ENCODE measurements at places on chromosomes 5 and 9.
A peak's percentile ranks its signal among the peaks of the same experiment; 100 is the strongest.

DNA sequence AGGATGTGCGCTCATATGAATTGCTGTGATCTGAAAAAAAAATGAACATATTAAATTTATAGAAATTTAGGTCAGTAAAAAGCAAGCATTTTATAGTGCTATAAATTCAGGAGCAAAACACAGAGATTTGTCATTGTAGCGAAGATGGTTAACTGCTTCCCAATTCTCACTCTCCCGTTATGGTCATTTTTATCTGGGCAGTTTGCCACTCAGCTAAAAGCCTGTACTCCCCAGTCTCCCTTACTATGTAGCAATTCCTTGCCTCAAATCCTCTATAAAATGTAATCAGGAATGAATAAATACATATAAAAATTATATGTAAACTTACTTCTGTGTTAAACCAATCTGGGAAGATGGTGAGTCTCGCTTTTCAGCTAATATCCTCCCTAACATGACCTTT is 471.5 kb downstream of the HINT1 start:
- DNase-seq = no peak

- DNase-seq = no peak
Observed at GRCh38 chr5:1855596-1855995, 27.1 kb downstream of the IRX4 start.

- DNase-seq = no peak
Observed at GRCh38 chr5:1068895-1069719, 42.8 kb downstream of the SLC12A7 start.

- no peak for DNase-seq
Observed at GRCh38 chr9:17477816-17478215, 101.0 kb upstream of the SH3GL2 start.

DNA sequence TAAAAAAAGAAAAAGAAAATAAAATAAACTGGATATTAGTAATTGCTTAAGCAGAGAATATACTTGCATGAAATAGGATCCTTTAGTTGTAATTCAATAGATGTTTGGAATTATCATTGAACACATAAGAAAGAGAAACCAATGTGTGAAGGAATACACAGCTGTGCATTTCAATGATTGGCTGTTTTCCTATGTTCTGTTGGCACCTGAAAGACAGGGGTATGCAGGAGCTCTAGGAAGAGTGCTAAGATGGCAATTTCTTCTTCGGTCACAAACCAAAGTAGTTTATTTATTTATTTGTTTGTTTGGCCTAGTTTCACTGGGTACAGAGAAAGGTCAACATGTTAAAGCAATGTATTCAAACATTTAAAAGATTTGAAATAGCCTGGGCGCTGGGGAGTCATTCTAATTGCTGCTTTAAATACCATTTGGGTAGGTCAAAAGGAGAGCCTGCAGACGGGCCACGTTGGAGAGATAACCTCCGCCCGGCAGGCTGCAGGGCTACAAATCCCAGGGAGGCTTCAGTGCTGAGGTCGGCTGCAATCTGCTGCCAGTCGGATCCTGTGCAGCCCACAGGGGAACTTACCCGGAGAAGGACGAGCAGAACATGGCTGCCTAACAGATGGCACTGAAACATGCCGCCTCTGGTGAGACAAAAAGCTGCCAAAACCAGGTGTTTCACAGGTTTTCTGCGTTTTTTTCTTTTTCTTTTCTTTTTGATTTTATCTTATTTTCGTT is 154.2 kb upstream of the TYRP1 start:
- no peak for DNase-seq

DNA sequence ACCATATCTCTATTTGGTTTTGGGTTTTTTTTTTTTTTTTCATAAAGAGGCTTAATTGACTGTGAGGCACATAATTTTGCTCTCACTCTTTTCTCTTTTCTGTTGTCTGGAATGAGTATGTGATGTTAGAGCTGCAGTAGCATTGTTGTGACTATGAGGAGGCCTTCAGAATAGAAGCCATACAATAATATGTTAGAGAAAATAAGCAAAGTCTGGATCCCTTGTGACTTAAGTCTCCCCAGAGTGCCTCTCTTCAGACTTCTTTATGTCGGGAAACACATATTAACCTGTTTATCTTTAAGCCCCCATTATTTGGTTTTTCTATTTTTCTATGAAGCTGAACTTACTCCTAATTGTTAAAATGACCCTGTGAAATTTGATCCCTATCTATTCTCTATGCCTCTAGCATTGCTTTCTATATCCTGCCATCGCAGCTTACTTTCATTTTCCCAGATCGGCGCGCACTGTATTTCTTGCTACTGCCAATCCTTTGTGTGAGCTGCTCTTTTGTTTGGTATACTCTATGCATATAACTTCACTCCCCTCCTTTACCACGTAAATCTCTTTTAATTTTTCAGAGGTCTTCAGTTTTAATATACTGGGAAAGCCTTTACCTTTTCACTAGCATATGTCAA is 372.5 kb upstream of the KCNN2 start:
- DNase-seq = no peak

- DNase-seq = no peak
Observed at GRCh38 chr5:135707302-135707701, 127.2 kb upstream of the SLC25A48 start.

GRCh38 chr9:134213881-134214341 is 49.5 kb upstream of the RNU6ATAC start:
- no peak for DNase-seq

DNA sequence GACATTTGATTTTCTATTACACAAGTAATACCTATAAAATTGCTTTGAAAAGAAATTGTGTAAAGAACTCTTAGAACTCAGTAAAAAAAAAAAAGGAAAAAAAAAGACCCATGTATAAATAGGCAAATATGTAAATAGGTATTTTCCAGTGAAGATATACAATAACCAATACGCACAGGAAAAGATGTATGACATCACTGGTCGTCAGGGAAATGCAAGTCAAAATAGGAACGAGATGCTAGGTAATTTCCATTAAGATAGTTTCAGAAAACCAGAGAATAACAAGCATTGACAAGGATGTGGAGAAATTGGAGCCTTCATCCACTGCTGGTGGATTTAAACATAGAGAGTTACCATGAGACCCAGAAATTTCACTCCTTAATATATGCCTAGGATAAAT is 708.8 kb downstream of the MTRR start:
- DNase-seq = no peak

GRCh38 chr9:99031319-99031718 is 73.6 kb upstream of the TGFBR1 start:
- no peak for DNase-seq

DNA sequence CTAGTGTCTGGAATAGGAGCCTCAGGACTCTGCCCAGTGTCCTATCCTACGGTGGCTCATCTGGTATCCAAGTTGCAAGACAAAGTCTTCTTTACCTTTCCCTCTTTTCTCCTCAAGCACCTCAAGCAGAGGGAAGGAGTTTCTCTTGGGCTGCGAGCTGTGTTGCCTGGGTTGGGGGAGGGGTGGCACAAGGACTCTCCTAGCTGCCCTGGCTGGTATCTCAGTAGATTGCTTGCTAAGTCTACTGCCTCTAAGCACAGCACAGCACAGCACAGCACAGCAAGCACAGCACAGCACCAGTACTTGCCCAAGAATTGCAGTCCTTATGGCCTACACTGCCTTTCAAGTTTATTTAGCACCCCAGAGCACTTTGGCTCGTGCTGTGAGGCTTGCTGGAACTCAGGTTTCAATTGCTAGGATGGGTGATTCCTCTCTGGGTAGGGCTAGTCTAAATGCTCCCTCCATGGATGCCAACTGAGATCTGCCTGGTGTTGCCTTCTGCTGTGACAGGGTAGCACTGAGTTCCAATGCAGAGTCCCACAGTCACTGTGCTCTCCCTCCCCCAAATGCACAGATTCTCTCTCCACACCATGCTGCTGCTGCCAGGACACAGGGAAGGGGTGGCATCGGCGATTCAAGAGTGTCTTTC is 213.1 kb upstream of the POU5F2 start:
- DNase-seq = no peak

DNA sequence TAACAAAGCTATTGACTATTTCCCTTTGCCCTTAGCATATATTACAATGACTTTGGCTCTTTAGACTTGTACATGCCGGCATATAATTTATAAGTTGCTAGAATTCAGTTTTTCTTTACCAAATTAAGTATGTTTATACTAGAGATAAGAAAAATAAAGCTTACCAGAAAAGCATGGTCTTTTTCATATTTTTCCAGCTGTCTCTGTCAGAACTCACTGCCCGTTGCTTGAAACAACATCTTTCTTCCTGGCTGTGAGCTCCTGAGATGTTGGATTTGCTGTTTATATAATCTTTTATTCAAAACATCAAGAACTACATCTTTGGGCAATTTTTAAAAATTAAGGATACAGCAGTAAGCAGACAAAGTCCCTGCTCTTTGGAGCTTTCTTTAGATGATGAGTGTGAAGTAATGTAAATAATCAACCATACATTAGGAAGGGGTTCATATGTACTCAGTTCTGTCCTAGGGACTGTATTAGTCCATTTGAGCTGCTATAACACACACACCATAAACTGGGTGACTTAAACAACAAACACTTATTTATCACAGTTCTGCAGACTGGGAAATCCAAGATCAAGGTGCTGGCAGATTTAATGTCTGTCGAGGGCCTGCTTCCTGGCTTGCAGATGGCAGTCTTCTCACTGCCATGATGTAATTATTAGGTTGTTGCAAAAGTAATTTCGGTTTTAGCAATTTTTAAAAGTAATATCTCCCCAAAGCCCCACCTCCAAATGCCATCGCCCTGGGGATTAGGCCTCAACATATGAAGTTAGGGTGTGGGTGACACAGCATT is 45.4 kb upstream of the RANBP3L start:
- DNase-seq = no peak

DNA sequence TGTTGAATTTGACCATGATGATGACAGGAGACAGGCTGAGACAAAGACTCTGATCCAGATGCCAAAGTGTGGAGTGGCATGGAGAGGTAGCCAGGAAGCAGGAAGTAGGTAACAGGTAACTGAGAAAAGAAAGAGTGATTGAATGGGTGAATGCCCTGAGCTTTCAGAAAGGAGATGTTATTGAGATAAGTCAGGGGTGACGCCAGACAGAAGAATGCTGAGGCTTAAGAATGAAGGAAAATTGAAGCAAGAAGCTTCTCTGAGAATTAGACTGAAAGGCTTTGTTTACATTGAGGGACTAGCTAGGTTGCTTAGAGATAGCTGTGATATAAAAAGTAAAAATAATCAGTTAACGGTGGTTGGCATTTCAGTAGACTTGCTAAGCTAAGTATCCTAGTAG is 165.7 kb downstream of the PSAT1 start:
- no peak for DNase-seq

DNA sequence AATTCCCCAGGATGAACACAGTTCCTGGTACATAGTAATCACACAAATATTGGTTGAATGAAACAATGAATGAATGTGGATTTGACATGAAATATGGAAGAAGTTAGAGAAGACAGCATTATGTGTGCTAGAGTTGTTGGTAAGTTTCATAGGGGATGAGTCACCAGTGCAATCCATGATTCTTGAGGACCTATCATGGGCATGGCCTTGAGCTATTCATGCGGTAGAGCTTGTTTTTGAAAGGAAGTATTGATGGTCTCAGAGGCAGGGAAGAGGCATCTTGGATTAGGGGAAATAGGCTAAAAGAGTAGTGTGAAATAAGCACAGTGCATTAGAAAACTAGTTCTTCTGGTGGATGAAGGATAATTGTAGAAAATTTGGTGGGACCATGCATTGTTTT is 22.1 kb downstream of the SPATA31D1 start:
- DNase-seq = no peak

DNA sequence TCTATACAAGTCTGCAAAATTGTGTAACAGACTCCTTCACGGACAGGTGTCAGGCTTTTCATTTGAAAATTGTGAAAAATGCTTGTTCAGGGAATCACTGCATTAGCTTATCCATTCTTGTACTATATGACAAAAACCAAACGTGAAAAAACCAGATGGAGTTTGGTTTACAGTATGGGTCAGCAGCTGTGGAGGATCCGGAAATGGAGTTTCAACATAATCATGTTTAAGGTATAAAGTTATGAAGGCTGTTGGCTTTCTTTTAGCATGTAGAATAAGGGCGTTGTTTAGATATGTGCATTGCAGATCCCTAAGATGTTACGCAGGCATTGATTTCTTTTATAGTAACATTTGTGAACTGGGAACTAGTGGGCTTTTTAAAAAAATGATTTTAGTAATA is 123.8 kb downstream of the GDNF start:
- no peak for DNase-seq

- DNase-seq = no peak
Observed at GRCh38 chr9:8515748-8516147, 716.2 kb upstream of the DMAC1 start.

GRCh38 chr5:56715986-56716385 is 99.4 kb upstream of the MAP3K1 start:
- DNase-seq = no peak

DNA sequence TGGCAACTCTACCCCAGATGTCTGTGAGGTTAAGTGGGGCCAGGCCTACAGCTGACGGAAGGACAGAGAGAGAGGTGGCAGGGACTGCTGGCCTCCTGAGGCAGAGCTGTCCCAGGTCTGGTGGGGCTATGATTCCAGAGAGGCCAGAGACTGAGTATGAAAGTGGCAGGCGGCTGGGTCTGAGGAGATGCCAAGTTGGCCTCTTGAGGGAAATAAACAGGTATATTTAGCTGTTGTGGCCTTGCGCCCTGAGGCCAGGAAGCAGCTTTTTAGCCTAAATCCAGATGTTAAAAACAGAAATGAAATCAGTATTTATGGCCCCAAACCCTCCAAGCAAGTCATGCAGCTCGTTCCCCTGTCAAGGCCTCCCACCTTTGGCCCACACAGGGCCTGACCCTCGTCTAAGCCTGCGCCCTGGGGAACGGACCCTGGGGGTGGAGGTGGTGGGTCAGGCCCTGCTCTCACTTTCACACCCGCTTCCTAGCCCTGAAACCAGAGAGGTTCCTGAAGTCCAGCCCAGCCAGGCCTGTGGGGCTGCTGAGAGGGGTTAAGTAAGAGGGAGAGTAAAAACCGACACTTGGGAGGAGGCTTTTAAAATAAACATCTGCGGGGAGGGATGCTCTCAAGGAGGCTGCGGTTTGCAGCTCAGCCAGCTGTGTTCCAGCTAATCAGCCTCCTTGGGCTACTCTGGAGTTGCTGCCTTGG is 18.7 kb downstream of the PCDHGC5 start:
- peak; percentile 2 for DNase-seq

DNA sequence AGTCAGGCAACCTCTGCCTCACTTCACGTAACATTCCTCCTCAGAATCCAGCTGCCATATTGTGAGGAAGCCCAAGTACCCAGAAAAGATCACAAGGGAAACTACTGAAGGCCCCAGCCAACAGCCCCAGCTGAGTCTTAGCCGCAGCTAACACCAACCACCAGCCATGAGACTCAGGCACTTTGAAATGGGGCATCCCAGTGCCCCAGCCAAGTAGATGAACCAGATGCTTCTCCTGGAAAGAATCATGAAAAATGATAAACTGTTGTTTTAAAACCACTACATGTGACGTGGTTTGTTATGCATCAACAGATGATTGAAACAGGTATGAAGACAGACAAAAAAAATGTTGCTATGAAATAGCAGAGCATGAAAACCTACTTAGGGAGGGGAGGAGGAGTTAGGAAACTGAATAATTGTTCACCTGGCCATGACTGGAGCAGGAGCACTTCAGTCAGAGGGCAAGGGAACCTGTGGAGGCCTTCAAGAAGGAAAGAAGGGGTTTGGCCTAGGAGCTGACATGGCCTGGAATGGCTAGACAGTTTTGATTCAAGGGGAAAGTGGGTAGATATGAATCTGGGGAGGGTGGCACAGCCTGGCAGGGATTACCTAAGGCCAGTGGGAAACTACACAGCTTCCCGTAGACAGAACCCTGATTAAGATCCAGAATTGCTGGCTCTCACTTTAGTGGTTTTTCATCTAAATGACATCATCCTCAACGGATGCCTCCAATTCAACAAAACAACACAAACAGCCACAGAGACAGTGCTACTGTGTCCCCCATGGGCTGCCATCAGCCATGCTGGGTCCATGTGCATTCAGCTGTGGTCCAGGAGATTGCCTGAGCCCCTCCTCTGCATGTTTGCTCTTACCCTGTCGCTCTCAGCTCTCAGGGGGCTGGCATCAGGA is 211.6 kb downstream of the SYK start:
- DNase-seq = no peak
